Activated T-cell treated with anti-CD3 and anti-CD28 coated beads for 24 hours (primary cell): ENCODE measurements at places on chromosomes 12 and 14.

- DNase-seq: no peak
Measured at GRCh38 chr12:63985456-63985855, 141.0 kb downstream of the SRGAP1 start.

DNA sequence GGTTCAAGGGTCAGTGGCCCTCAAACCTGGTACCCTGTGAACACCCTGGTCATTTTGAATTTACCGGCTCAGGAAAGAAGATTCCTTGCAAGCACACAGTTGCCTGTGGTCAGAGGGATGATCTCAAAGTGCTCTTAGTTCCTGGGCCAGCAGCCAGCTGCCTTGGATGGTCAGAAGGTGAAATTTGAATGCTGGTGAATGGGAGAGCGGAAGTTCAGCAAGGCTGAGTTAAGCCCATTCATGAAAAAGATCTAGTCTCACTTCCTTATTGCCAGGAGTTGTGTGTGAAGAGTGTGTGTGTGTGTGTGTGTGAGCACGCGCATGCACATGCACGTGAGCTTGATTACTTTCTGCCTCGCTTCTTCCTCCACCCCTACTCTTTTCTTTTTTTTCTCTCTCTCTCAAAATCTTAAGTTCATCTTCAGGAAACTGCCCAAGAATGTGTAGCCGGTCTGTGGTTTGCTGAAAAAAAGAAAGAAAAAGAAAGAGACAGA is 155.5 kb upstream of the CCND2 start:
- DNase-seq: no peak

DNA sequence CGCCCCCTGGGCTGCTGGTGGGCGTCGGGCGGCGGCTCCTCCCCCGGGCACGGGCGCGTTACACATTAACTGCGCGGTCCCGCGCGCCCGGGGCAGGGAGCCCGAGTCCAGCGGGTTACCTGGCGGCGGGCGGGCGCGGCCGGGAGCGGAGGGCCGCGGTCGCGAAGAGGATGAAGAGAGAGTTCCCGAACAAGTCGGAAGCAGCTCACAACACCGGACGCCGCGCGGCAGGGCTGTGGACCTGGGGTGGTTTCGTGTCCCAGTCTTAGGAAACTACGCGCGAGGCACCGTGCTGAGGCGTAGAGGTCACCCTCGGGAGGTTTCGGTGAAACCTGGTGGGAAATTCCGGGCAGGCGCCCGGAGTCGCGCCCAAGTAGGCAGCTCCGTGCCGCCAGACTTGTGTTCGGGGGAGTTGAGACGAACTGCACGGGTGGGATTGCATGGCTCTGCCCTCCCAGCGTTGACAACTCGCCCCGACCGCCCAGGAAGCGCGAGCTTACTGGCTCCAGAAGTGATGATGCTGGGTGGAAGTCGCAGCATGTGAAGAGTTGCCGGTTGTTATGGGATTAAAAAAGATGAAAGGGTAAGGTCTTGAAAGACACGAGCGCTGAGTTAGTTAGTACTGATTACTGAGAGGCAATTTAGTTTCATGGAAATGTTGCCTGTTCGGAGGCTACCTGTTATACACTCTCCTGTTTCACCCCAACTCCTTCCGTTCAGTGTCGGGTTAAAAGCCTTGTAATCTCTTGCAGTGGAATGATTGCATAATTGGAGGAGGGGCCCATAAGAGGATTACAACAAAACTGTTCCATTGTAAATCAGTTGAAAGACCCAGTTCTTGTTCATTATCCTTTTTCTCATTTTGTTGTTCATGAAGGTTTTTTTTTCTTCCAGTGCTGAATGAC is 879 bp downstream of the RAB3IP start:
- DNase-seq: peak; percentile 35

- DNase-seq: no peak
Measured at GRCh38 chr14:91098591-91098990, 15.3 kb upstream of the DGLUCY start.

GRCh38 chr12:11642785-11643184 is 6.7 kb upstream of the ETV6 start:
- DNase-seq: no peak

DNA sequence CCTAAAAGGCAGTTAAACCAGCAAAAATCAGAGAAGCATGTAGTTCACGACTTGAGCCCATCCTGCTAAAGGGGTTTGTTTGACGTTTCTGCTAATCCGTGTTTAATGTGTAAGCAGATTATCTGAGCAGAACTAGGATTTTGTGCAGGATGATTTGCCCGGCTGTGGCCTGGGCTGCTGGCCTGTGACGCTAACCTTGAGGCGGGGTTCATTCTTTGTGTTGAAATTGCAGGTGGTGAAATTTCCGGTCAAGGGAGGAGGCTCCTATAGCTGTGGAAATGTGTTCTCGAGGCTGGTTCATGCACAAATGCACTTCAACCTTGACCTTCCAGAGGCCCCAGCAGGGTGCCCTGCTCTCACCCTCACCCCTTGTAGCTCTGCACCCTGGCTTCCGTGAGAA is 63.7 kb downstream of the SLC24A4 start:
- no peak for DNase-seq

GRCh38 chr14:89397569-89398230 is 19.3 kb downstream of the FOXN3 start:
- DNase-seq: no peak

GRCh38 chr12:1919284-1919683 is 832 bp upstream of the CACNA2D4 start:
- DNase-seq: no peak

DNA sequence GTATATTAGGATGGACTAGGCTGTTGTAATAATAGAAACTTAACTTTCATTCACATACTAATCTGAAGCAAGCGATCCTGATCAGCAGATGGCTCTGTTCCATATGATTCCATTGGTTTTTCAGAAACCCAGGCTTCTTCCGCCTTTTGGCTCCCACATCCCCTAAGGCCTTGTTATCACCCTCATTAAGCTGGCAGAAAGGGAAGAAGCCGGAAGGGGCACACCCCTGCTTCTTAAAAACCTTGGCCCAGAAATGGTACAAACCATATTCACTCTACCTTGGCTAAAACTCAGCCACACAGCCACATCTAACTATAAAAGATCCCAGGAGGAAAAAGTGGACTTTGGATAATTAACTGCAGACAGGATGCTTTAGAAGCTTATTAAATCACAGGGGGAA is 329.2 kb downstream of the PCNX1 start:
- DNase-seq: no peak

DNA sequence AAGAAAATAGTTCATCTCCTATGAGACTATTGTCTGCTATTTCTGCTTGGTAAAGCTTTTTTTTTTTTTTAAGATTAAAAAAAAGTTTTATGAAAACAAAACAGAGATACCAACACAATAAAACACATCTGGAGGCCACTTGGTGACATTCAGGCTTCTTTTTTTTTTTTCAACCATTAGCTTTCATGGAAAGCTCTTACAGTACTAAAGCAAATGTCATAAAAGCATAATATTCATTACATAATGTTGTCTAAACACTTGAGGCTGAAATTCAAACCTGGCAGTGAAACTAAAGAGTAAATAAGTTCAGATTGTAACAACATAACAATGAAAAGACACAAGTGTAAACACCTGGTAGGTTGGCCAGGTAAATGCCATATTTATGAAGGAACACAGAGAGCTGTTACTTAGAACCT is 14.7 kb downstream of the PRICKLE1 start:
- DNase-seq: no peak

DNA sequence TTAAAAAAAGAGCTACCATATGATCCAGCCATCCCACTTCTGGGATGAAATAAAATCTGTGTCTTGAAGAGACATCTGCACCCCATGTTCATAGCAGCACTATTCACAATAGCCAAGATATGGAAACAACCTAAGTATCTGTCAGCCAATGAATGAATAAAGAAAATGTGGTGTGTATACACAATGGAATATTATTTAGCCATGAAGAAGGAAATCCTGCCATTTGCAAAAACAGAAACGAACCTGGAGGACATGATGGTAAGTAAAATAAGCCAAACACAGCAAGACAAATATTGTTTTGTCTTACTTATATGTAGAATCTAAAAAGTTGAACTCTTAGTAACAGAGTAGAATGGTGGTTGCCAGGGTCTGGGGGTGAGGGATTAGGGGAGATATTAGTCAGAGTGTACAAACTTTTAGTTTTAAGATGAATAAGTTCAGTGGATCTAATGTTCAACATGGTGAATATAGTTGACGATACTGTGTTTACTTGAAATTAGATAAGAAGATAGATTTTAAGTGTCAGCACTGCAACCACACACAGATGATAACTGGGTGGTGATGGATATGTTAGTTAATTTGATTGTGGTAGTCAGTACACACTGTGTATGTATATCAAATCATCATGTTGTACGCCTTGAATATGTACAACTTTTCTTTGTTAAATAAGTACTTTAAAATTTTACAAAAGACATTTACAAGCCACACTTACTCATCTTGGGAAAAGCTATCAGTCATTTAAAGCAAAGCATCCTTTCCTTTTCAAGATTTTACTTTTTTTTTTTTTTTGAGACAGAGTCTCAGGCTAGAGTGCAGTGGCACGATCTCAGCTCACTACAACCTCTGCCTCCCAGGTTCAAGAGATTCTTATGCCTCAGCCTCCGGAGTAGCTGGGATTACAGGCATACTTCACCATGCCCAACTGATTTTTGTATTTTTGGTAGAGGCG is 89.9 kb downstream of the BICD1 start:
- DNase-seq: no peak

DNA sequence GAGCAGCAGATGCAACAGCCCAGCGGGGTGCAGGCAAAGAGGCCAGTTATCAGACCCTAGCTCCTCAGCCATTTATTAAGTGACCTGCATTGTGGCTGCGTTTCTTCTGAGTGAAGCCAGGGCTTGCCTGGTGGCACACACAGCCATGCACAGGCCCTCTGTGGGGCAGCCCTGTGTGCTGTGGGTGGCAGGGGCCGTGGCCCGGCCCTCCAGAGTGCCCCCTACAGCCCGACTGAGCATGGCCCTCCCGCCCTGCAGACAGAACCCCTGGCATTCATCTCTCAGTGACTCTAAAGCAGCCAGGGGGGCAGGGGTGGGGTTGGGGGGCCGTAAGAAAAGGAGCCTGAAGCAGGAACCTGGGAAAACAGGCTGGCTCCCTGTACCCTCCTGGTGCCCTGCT is 226.0 kb upstream of the PWP1 start:
- DNase-seq: no peak

DNA sequence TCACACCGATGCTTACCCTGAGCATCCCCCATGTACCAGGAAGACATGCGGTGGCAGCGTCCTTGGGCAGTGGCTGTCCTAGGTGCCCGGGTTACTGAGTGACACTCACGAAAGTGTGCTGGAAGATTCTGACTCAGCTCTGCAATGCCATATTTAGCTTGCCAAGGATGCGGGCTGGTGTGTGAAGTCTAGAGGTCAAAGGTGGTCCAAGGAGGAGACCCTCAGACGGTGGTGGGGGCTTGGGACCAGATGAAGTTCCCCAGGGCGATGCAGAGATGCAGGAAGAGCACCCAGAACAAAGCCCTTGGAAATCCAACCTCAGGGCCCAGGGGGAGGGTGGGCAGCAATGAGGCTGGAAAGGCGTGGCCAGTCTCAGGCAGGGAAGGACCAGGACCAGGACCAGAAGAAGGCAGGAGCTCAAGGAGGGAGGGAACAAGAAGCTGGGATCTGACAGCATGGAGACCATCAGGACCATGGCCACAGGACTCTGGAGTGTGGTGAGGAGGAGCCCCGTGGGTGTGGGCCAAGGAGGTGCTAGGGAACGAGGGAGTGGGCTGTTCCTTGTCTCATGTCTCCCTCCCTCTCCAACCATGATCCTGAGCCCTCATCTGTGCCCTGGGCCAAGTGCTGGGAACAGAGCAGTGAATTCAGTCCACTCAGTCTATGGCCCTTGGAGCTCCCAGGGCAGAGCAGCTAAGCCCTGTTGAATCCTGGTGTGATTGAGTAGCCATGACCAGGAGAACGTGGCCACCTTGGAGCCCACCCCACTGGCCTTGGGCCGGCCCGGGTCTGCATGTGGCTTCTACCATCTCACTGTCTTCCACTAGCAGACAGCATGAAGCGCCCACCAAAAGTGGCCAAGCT is 310.1 kb upstream of the DIO3 start:
- DNase-seq: no peak

DNA sequence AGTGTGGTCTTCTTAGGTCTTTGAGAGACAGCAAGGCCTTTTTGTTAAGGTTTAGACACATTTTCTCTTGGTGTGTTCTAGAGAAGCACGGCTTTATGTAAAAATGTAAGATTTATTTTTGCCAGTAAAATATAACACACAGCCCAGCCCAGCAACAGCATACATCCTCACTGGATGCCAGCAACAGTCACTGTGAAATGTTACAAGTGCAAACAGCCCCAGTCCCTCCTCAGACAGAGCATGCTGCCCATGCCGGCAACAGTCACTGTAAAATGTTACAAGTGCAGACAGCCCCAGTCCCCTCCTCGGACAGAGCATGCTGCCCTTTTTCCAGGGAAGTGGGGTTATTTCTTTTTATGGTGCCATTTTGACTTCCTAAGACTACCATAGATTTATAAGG is 207.6 kb downstream of the CHST11 start:
- no peak for DNase-seq

DNA sequence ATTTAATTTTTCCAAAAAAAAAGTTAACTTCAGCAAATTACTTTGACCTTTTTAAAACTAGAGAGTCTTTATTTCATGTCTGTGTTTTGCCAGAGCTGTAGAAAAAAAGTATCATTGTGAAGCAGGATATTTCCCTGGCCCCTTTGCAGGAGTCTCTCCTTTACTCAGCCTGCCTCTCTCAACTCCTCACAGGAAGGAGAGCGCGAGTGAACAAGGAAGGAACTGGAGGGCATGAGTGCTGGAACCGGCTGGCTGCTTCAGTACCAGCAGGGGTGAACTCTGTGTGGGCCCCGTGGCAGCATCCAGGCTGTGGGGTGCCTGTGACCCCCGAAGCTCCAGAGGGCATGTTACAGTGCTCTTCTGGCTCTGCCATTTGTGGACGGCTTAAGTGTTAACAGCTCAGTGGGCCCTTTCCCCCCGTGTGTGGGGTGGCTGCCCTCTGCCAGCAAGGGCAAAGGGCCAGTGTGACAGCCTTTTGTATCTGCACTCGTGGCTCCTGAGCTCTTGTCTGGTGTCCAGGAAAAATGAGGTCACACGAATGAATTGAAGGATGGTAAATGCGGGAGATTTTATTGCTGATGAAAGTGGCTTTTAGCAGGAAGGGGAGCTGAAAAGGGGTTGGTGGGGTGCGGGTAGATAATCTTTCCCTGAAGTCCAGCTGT is 76.6 kb upstream of the KCNH3 start:
- DNase-seq: no peak

GRCh38 chr14:93959239-93960107 is 16.9 kb downstream of the ASB2 start:
- DNase-seq: peak; percentile 94

DNA sequence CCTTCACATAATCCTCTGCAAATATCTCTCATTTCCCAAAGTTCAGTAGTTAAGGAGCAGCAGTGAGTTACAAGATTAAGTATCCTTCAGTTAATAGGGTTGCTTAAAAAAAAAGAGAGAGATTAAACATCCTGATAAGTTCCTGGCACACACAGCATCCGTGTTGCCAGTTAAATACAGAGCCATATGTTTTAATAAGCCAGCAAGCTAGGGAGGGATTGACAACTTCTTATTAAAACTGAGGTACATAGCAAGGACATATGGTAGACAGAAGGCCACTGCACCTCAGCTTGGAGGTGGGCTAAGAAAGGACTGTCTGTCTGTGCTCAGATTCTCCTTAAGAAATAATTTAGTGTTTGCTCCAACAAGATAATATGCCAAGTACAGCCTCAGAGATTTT is 9.6 kb upstream of the TMEM30B start:
- no peak for DNase-seq

GRCh38 chr12:39296496-39296895 is 146.4 kb downstream of the KIF21A start:
- DNase-seq: no peak
